ENCODE measurements at places on chromosomes 1 and 21.
A peak's percentile ranks its signal among the peaks of the same experiment; 100 is the strongest.

DNA sequence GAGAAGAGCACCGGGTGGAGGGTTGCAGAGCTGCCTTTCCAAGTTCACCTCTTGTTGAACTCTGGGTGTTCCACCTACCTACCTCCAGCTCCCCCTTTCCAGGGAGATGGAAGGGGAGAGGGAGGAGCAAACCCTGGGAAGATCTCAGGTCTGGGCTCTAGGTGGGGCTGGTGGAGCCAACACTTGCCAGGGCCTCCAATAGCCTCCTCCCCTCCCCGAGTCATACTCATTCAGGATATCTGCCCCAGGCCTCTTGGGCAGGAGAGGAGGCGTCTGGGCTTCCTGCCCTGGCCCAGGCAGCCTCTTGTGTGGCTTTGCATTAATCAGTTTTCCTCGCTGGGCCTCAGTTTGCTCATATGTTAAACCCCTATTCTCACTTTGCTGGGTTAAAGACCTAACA is 13.4 kb downstream of the RAP1GAP start:
- no peak for DNase-seq

DNA sequence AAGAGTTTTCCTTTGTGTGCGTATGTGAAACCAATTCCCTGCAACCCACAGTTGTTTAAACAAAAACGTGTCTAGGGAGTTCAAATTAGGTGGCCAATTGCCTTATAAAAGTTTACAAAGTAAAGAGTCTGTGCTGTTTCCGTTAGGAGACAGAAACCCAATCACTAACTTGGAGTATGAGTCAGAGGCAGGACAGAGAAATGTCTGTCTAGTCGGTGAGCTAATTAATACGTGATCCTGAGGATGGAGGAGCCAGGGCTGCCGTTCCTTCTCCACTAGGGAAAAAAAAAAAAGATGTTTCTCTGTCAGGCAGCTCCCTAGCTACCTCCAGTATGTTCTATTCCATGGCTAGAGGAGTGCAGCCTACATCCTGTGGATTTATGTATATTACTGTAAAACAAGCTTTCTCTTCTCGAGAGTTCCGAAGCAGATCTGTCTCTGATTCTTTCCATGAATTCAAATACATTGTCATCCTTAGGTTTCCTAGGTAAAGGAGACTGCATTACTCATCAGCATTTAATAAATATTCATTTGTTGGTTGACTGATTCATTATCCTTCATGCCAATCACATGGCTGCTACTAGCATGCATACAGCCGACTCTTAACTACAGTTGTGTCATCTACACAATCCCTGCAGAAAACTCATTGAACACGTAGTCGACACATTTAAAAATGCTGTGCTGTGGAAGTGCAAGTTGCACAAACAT is 430.6 kb downstream of the KIF26B start:
- no peak for DNase-seq

DNA sequence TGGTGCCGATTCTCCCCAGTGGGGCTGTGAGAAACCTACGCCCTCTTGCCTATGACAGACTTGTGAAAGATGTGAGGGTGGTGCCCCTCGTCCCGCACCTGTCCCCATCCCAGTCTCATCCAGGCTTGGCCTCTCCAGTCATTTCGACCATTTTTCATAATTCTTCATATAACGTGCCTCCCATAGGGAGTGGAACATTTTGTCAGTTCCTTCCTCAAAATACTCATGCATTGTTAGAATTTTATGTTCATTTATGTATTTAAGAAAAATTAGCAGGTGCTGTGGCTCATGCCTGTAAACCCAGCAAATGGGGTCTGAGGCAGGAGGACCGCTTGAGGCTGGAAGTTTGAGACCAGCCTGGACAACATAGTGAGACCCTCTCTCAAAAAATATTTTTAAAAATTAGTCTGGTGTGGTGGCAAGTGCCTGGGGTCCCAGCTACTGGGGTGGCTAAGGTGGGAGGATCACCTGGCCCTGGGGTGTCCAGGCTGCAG is 19.7 kb upstream of the SMPDL3B start:
- no peak for DNase-seq

- DNase-seq: peak; percentile 85
These were observed 104.8 kb upstream of the CASZ1 start for GRCh38 chr1:10901091-10901890.

- DNase-seq: no peak
These were observed 93.8 kb downstream of the SYT2 start for GRCh38 chr1:202616355-202616915.

Data from upper lobe of left lung (tissue), 6 donors.